Cortex of kidney (tissue), 1 donor: ENCODE measurements at places on chromosomes 6 and 20.

DNA sequence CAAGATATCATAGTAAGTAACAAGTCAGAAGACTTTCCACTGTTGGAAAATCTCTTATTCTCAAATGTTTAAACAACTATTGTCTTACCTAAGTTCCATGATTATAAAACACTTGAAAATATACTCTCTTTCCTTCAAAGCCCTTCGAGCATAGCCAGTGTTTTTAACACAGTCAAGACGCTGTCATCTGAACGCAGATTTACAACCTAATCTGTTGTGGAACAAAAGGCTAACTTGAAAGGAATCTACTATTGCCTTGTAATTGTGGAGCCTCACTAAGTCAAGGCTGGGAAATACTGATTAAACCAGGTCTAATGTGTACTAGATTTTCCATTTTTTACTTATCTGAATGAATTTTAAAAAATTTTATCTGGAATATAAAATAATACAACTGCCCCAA, 205.8 kb downstream of the TRDN start:
- no peak for DNase-seq

DNA sequence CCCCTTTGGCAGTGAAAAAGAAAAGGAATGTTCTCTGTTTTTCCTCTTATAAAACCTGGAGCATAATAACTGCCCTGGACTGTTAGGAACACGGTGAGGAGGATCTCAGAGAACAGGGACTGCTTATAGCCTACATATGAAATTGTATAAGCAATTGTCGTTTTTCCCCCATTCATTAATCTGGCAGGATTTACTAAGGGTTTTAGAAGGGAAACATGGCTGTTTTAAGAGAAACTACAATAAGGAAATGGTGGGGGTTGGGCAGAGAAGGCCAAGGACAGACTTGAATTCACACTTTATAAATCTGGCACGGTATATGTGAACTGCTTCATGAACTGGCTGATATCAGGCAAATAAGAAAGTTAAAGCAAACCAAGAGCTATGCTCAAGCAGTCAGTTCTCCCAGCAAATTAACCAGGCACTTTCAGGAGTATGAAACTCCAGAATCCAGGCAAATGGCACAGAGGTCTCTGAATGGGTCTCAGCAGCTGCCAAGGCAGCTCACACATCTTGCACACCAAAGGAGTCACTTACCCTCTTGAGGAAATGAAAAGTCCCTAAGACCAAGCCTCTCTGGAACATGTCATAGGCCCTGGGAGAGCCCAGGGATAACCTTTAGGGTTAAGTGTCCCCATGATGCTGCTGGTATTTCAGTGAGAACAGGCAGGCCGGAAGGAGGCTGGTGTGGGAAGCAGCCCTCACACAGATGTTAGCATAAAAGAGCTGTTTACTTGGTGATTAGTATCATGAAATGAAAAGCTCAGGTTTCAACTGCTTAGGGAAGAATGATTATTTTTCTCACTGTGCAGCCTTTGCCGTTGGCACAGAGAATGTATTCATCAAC, 260.5 kb upstream of the MARCKS start:
- no peak for DNase-seq

GRCh38 chr6:22550971-22551670, 18.2 kb upstream of the HDGFL1 start:
- DNase-seq, result no peak

GRCh38 chr6:158808941-158809678, 10.1 kb downstream of the EZR start:
- no peak for DNase-seq

- no peak for DNase-seq
Measured at GRCh38 chr20:56943946-56944945, 315.1 kb downstream of the TFAP2C start.

DNA sequence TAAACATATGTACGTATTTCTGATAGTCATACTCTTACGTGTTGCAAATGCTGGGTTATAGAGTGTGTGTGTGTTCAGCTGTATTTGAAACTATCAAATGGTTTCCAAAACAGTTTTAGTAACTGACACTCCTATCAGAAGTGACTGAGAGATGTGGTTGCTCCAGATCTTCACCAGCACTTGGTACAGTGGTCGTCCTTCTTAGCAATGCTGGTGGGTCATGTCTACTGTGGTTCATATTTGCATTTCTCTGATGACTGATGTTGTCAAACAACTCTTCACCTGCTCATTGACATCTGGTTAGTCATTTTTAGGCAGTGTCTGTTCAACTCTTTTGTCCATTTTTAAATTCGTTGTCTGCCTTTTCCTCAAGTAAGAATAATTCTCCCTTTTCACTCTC, 259.3 kb downstream of the KIF16B start:
- DNase-seq, result no peak

- DNase-seq, result no peak
Measured at GRCh38 chr20:4666001-4666479, 55.7 kb upstream of the PRND start.

GRCh38 chr20:34041226-34041625, 47.5 kb downstream of the RALY start:
- DNase-seq, result no peak

- no peak for DNase-seq
Measured at GRCh38 chr6:86122086-86122485, 479.4 kb upstream of the SYNCRIP start.

DNA sequence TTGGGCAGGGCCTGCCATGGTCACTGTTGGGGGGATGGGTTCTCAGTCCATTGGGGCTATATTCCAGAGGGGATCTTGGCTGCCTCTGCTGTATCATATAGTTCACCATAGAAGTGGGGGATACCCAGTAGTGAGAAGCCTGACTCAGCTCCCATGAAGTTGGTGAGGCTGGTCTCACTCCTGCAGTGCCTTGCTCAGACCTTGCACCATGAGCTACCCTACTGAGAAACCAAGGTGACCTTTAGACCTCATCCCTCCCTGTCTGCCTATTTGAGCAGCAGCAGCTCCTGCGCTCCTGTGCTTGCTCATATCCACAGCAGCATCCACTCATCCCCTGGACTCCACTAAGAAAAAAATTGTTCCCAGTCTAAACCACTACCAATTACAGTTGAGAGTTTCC, 56.0 kb upstream of the HEY2 start:
- no peak for DNase-seq

GRCh38 chr6:88709819-88710246, 253.6 kb downstream of the RNGTT start:
- no peak for DNase-seq

GRCh38 chr20:61271312-61272231, 19.5 kb downstream of the CDH4 start:
- no peak for DNase-seq

DNA sequence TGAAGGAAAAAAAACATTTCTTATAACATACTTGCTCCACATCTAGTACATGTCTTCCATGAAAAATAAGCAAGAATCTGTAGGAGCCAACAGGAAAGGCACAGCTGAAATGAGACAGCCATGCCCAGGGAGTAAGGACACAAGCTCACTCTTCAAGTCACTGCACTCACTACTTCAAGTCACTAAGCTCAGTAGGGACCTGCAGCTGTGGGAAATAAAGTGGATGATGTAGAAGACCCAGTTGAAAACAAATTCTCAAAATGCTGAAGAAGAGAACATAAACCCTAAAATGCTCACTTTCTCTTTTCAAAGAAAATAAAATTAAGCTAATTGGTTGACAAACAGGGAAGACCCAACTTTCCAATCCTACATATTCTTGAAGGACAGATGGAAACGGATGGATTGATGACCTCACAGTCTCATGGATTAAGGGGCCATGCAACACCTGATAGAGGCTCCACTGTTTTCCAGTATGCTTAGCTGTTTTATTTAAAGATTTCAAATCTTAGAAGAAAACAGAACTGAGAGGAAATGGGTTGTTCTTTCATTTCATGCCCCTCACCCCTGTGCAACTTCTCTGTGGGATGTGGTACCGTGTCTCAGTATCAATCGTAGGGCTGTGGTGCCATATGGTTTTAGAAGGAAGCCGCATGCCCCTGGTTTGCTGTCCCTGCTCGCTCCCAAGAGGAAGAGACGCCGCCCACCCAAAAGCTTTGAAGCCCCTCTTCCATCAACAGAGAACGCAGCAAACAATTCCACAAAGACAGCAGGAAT, 133.3 kb downstream of the WDR27 start:
- DNase-seq, result no peak

- DNase-seq, result no peak
Measured at GRCh38 chr6:41707565-41708200, 27.7 kb downstream of the TFEB start.

DNA sequence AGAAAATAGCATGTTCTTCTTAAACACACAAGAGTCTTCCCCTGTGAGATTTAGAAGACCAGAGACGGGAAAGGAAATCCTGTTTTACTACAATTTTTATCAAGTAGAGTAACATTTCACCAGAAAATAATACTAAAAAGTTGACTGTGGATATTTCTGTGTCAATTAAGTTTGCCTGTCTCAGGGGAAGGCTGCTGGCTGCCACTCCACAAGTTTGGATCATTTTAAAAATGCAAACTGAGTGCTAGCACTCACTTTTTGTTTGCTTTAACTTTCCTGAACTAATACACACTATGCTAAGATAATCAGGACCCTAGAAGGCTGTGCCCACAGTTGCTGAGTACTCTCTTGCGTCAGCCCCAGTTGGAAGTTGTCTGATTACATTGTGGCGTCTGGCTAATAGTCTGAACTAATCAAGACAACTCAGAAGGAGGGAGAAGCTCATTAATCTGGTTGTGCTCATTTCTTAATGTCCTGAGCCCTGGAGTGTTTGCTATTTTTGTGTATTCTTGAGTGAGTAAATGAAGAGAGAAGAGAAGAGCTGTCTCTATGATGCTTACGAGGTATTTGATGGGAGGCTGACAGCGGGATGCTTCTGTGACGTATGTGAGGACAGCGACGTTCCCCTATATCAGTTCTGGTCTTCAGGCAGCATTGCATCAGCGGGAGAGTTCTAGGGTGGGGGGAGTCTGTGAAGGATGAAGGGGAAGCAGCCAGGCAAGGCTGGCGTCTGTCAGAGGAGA, 664.2 kb downstream of the QKI start:
- DNase-seq, result no peak

DNA sequence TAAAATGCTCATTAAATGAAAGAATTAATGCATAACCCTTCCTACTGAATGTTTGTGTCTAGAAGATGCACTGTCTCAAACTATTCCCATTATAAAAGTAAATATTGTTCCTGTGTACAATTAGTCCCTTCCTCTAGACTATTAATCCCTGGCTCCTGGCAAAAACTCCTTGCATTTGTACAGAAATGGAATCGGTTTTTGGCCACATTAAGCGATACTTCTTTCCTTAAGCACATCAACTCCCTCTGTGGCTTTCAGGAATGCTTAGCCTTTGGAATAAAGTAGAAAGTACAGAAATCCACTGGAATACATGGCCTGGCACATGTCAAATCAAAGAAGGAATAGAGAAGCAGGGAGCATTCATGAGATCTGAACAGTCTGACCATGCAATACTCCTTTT, 179.8 kb downstream of the GMPR start:
- no peak for DNase-seq

DNA sequence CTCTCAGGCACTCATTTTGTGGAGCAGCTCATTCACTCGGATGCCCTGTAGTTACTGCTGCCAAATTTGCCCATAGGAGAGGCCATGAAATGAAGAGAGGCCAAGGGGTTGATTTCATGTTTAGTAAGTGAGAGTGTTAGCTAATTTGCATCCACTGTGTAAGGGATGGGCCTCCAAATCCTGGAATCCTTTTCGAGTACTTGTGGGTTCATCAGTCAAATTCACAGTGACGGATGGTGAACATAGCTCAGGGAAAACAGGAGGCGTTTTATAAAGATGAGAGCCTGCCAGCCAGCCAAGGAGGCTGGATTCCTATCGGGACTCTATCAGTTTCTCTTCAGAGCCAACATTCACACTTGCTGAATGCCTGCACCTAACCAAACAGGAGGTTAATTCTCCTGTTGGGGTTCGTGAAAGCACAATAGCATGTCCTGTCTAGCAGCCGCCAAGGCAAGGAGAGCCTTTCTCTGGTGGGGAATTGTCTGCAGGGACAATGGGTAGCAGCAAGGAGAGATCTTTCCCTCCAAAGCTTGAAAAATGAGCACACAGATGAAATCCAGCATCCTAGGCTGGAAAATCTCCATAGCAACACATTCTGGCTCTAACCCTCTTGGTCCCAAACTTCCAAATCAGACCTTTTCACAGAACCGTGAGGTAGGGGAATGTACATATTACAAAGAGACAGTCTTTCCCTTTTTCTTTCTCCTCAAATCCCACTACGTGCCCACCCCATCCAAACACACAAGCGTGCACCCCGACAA, 231.4 kb upstream of the ECI2 start:
- DNase-seq, result no peak

DNA sequence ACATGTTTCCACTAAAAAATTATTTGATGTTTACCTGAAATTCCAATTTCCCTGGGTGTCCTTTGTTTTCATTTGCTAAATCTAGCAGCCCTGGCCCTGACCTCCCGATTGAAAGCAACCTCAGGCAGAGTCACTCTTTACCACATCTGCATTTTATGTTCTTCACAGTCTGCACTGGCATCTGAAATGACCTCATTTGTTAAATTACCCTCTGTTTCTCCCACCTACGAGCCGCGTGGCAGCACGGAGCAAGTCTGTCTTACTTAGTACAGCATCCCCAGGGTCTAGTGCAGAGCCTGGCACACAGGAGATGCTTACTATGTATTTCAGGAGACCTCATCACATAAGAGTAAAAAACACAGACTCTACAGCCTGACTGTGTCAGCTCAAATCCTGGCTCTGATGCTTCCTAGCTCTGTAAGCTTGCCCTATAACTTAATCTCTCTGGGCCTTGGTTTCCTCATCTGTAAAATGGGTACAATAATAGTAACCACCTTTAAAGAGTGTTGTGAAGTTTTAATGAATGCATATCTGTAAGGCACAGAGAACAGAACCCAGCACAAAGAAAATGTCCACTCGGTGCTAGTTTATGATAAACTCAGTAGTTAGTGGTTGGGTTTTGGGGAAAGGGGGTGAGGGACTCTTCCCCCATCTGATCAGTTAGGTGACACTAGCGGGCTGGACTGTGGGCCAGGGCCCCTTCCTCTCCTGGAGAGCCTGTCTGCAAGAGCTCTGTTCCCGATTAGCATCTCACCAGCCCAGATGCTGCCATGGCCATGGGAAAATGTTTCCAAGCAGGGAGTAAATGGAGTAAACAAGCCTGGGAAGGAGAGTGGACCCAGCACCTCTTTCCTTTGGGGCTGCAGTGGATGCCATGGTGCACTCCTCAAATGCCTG, 88.2 kb downstream of the PREX1 start:
- no peak for DNase-seq

GRCh38 chr6:112176175-112176574, 78.2 kb downstream of the LAMA4 start:
- no peak for DNase-seq

DNA sequence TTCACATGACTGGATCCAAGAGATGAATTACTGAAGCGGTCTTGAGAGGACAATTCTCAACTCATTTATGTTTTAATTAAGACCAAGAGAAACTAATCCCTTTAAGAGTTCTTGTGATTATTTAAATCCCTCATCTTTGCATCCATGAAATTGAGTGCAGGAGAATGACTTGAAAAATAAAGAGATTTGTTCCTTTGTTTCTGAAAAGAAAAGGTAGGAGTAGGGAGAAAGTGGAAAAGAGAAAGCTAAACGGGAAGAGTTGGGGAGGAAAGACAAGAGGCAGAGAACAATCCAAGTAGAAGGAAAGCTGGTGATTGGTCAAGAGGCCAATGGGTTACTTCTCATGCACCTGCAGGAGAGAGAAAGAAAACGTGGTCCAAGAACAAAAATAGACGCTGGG, 75.2 kb upstream of the SOX4 start:
- no peak for DNase-seq
